GM04504 (cell line): ENCODE measurements at places on chromosomes 1 and 21.
A peak's percentile ranks its signal among the peaks of the same experiment; 100 is the strongest.

DNA sequence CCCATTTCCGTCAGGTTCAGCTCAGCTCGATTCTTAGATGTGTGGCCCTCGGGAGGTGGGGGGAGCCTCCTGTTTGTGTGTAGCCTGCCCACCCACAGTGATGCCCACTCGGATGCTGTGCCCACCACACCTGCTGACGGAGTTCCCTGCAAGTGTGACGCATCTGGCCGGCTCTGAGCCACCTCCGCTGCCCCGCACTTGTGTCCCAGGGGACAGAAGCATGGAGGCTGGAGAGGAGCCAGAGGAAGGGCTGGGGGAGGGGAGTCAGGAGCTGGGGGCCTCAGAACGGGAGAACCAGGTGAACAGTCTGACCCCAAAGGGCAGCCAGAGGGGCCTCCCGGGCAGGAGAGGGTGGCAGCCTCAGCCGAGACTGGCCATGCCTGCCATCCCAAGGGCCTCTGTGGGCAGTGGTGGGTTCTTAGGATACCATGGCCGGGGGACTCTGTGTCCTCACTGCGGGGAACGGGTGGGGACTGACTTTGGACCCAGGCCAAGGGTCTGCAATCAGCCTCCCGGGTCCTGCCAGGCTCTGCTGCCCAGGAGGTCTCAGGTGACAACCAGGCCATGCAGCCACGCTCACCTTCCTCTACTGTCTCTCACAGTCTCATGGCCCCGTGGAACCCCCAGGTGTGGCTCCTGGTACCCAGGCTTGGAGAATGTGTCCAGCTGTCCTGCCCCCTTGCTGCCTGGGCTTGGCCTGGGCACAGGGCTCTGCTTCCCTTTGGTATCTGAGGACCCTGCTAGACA, 267.2 kb upstream of the VAMP3 start:
- no peak for DNase-seq

DNA sequence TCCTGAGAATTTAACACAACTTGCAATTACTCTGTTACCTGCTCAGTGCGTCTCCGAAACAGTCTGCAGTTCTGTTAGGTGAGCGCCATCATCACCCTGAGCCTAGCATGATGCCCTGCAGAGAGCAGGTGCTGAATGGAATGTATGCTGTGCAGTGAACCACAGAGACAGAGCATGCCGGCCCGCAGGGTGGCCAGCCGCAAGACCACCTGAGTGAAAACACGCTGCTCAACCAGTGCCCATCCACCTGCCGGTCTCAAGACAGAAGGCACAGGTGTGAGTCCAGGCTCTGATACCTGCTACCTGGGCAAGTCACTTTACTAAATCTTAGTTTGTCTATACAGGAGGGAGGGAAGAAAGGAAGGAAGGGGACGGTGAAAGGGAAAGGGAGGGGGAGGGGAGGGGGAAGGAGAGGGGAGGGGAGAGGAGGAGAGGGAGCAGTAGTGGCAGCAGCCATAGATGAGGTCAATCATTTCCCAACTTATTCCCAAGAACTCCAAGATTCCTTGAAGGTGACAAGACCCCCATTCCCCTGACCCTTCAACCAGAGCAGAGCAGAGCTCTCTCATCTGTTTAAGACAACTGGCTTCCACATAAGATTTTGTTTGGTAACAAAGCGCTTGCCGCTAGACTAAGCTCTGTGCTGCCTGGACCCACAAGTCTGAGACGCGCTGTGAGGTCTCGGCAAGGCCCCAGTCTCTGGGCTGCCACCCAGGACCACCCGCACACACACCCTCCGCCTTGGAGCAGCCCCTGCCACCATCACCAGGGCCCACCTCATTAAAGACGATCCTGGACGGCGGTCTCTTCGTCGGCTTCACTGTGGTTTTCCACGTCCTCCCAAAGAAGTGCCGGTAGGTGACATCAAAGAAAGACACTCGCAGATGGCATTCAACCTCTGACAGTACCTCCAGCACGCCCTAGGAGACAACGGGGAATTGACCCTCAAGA, 14.5 kb downstream of the NPHP4 start:
- no peak for DNase-seq

- no peak for DNase-seq
Observed at GRCh38 chr1:206828061-206828460, 37.4 kb upstream of the IL20 start.

DNA sequence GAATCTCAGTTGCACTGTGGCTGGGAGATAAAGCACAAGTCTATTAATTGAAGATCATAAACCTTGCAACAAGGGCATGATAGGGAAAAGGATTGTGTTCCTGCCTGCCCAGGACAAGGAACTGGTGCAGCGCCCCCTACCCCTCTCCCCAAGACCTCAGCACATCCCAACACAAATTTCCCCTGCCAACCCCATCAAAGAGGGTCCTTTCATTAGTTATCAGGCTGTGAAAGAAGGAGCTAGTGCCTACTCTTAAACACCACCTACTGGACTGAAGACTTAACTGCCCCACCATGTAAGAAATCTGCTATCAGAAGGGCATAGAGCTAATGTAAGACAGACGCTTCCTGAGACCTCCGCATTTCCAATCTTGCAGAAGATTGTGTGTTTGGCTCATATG, 372.6 kb downstream of the AGBL4 start:
- no peak for DNase-seq

- no peak for DNase-seq
Observed at GRCh38 chr1:200628223-200628881, 7.8 kb upstream of the KIF14 start.

GRCh38 chr21:27513016-27513415, 546.1 kb upstream of the ADAMTS5 start:
- no peak for DNase-seq

DNA sequence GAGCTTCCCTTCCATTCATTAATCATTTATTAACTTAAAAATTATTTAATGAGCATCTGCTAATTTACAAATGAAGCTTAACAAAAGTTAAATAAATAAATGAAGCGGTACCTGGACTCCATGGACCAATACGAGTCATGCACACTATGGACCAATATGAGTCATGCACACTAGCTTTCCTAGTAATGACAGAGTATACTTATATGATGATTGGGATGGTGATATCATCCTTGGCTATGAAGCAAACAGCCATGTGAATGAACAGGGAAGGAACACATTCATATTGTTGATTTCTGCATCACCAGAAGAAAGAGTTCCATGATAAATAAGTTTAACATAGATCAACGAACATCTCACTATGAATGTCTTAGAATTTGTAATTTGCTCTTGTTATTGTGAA, 109.9 kb downstream of the SPAG17 start:
- no peak for DNase-seq

DNA sequence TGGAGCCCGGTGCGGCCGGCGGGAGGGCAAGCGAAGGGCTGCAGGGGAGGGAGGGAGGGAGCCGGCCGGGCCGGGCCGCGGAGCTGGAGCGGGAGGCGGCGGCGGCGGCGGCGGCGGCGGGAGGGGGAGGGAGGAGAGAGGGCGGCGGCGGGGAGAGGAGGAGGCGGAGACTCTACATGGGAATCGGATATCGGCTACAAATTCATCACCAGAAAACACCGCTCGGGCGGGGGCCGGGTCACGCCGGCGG, at the start of gene AKT3:
AKT3 (minus strand) TSS at position 42 of the 250 bp plus-strand sequence. CDS start 7,073 bp downstream, outside the sequence.
- DNase-seq = peak; percentile 58

DNA sequence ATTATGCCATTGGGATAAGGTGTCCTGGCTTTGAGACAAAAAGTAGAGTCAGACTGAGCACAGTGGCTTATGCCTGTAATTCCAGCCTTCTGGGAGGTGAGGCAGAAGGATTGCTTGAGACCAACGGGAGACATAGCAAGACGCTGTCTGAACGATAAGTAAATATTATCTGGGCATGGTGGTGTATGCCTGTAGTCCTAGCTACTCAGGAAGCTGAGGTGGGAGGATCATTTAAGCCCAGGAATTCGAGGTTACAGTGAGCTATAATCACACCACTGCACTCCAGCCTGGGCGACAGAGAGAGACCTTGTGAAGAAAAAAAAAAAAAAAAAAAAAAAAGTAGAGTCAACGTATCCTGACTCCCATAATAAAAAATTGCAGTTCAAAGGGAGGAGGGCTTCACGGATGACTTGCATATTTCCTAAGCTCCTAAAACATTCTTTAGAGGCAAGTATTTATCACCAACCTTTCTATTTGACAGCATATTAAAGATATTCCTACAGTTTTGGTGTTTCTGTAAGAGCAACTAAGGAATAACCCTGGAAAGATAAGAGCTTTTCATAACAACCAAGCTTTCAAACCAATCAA, 141.2 kb downstream of the SLC44A5 start:
- no peak for DNase-seq

GRCh38 chr1:112264553-112264952, 131.5 kb upstream of the CTTNBP2NL start:
- DNase-seq = no peak

- no peak for DNase-seq
Observed at GRCh38 chr1:58539553-58539952, 7.0 kb downstream of the OMA1 start.

DNA sequence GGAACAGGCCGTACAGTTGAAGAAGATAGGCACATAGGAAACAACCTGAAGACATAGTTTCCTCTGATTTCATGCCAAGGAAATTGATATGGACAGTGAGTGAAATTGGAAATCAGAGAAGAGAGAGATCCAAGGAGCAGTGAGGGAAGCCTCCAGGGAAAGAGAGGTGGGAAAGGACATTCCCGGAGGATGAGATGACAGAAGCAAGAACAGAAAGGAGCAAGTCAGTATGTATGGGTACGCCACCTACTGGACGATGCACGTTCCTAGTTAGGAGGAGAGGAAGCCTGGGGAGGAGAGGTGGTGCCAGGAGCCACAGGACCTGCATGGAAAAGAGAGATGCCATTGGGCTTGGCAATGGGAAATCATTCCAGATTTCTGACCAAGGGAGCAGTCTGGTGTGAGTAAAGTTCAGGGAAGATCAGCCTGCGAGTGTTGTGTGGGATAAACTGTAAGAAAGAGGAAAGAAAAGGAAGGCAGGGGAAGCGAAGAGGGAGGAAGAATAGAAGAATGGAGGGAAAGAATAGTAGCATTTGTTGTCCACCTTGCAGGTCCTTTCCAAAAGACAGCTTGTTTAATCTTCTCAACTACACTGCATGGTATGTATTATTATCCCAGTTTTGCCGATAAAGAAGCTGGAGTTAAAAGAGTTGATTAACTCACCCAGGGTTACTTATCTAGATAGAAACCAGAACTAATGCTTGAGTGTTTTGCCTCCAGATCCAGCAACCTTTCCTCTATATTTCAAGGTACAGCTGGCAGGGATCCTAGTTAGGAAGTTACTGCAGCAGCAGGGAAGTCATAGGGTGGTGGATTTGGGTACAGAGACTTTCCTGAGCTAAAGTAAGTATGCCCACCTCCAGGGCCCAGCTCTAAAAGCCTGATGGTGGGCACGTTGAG, 27.4 kb downstream of the C1orf116 start:
- DNase-seq = peak; percentile 57

GRCh38 chr1:87327376-87328271, 1.1 kb upstream of the LMO4 start:
- DNase-seq = no peak

- no peak for DNase-seq
Observed at GRCh38 chr1:202553560-202554038, 156.7 kb downstream of the SYT2 start.

- DNase-seq = no peak
Observed at GRCh38 chr1:231353086-231353485, 15.0 kb downstream of the SPRTN start.

DNA sequence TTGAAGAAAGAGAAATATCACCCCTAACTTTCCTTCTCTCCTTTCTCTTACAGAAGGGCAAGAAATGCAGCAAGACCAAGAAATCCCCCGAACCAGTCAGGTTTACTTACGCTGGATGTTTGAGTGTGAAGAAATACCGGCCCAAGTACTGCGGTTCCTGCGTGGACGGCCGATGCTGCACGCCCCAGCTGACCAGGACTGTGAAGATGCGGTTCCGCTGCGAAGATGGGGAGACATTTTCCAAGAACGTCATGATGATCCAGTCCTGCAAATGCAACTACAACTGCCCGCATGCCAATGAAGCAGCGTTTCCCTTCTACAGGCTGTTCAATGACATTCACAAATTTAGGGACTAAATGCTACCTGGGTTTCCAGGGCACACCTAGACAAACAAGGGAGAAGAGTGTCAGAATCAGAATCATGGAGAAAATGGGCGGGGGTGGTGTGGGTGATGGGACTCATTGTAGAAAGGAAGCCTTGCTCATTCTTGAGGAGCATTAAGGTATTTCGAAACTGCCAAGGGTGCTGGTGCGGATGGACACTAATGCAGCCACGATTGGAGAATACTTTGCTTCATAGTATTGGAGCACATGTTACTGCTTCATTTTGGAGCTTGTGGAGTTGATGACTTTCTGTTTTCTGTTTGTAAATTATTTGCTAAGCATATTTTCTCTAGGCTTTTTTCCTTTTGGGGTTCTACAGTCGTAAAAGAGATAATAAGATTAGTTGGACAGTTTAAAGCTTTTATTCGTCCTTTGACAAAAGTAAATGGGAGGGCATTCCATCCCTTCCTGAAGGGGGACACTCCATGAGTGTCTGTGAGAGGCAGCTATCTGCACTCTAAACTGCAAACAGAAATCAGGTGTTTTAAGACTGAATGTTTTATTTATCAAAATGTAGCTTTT, 2.4 kb downstream of the CCN1 start:
- DNase-seq = no peak

- DNase-seq = no peak
Observed at GRCh38 chr21:18168108-18168507, 76.5 kb upstream of the CHODL start.

GRCh38 chr1:186530109-186530508, 69.2 kb upstream of the PDC start:
- DNase-seq = no peak

DNA sequence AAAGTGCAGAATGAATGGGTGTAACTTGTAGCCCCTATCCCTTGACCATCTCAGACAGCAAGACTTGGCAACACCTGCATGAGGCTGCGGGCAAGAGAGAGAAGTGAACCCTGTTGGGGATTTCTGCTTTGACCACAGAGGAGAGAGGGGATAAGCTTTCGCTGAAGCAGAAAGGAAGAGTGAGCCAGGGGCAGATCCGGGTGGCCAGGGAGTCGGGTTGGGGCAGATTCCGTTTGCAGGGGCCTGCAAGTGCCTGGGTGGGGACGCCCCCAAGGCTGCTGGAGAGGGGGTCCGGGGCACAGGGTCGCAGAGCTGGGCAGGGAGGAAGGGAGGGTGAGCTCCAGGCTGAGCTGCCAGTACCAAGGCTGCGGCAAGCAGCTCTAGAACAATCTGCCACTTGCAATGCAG, 25.3 kb upstream of the PIK3CD start:
- no peak for DNase-seq

- DNase-seq = no peak
Observed at GRCh38 chr1:25140073-25140797, 92.1 kb downstream of the SYF2 start.

DNA sequence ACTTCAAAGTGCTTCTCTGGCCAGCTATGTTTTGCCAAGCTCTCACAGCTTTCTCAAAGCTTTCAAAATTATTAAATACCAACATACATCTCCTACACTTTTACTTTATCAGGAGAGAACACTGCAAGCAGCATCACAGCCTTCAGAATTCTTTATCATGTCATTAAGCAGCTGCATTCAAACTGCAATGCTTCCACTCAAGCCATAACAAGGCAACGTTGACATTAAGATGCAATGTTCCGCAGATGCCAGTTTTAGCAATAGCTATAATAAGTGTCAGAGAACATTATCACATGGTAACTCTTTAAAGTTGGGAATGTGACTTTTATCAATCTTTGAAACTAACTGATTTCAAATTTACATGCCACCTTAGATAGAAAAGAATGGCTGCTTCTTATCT, 91.9 kb downstream of the LRRC53 start:
- DNase-seq = no peak

GRCh38 chr1:146035048-146035423, 13.5 kb upstream of the HJV start:
- no peak for DNase-seq
